M059J (cell line): ENCODE measurements at places on chromosomes 12 and 14. TPM values are rescaled to one million over a fixed set of nuclear protein-coding genes. Genes with fewer than 3 reads are reported as not detected.

DNA sequence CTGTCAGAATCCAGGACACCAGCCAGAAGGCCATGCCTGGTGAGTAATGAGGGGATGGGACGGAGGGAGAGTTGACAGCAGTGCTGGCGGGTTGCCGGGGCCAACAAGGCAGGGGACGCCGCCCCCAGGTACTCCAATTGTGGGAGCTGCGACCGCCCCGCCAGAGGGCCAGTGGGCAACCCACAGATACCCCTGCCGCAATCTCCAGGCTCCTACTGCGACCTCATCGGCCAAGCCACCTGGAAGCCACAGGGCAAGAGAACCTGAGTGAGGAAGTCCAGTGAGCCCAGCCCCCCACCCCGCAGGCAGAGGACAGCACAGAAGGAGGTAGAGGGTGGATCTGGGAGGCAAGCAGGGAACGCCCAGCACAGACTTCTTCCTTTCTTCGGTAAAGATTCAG is 103.0 kb downstream of the RIMBP2 start:
- DNase-seq, result no peak

DNA sequence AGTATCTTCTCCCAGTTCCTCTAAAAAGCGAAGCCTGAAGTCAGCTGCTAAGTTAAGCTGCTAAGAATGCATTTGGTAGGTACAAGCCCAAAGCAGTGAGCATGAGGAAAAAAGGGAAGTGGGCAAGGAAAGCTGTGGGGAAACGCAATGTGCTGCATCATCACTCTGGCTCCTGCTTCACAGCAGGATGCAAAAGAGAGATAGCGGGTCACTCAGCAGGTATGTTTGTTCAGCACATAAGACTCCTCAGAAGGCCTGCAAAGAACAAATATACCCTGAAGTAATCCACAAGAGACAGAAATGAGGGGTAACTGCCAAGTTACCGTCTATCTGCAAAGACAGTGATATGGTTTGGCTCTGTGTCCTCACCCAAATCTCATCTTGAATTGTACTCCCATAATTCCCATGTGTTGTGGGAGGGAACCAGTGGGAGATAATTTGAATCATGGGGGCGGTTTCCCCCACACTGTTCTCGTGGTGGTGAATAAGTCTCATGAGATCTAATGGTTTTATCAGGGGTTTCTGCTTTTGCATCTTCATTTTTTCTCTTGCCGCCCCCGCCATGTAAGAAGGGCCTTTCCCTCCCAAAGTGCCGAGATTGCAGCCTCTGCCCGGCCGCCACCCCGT is 127.4 kb upstream of the EGLN3 start:
- peak; percentile 25 for DNase-seq

RSRC2 gene
- total RNA-seq, result 33.1 and 38.1 TPM in 2 replicates

DNA sequence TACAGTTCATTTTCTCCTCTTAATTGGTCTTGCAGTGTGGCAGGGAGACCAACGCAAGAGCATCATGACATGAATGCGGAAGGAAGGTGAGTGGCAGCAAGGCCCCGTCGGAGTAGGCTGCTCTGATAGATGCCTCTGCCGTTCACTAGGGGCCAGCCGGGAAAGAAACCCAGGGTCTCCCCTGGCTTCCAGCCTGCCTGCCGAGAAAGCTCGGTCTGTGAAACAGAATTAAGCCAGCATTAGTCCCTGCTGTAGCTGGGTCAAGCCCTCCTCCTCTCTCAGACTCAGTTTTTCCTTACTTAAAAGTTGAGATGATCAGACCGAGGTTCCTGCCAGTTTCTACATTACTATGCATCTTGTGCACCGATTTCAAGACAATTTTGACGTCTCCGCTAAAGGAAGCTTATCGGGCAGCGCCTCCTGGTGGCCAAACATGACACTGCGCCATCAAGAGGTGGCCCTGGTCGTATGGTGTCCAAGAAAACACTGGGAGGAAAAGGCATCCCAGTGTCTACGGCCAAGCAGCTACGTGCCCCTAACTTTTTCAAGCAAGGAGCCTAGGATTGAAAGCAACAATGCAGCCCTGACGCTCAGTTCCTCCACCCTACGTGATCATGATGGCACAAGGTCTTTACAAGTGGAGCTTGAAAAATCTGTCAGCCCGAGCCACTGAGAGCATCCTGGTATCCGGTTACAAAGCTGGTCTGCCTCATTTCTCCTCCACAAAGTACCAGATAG is 131.6 kb downstream of the KSR2 start:
- peak; percentile 76 for DNase-seq

- DNase-seq, result peak; percentile 70
Observed at GRCh38 chr12:108724054-108724889, 7.0 kb downstream of the CORO1C start.

TAS2R8 gene
- not detected in 2 replicates for total RNA-seq

DNA sequence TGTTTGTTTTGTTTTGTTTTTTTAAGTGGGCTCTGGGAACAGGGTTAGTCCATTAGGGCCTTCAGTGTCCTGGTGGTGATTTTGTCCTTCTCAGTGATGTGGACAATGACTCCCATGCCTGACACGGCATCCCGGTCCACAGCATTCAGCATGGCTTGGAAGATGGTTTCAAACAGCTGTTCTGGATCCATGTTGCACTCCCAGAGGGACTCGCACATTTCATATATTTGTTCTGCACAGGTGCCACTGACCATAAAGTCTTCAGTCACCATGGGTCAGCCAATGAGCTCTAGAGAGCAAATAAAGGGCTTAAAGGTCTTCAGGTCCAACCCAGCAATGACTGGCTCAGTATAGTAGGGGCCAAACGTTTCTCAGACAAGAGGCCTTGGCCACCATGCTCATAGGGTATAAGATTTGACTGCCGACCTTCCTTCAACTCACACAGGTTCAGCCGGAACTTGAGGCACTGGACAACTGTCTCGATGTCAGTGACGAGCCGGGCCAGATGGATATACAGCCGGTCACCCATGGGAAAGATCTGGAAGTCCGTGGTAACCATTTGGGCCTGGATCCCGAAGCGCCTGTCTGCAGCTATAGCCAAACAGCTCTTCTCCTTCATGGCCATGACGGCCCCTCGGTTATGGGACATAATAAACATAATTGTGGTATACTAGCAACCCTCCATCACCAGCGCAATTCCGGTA is 18.0 kb downstream of the OR10P1 start:
- no peak for DNase-seq

GRCh38 chr14:94423453-94424056 is 29.0 kb downstream of the SERPINA11 start:
- DNase-seq, result peak; percentile 52

DNA sequence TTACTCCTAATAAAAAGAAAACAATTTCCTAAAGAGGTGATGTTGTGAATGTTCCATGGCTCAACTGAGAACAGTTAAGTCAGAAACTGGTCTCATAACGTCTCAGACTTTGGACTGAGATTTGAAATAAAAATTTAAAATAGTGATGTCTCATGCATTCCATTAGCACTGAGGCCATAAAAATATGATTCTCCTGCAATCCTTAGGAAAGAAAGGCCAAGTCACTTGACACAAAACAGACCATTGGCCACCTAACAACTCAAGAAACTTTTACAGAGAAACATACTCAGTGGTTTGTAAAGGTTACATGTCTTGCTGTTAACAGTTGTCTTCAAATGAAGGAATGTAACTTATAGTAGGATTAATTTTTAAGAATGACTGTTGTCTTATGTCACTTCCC is 58.1 kb downstream of the STAB2 start:
- no peak for DNase-seq

GRCh38 chr12:62640910-62641448 is 174.4 kb downstream of the MON2 start:
- peak; percentile 86 for DNase-seq

ASB8 gene
- 23.9 and 43.6 TPM in 2 replicates for total RNA-seq

CEBPE gene
- not detected in 2 replicates for total RNA-seq

LRRC74A gene
- total RNA-seq, result not detected in 2 replicates

DNA sequence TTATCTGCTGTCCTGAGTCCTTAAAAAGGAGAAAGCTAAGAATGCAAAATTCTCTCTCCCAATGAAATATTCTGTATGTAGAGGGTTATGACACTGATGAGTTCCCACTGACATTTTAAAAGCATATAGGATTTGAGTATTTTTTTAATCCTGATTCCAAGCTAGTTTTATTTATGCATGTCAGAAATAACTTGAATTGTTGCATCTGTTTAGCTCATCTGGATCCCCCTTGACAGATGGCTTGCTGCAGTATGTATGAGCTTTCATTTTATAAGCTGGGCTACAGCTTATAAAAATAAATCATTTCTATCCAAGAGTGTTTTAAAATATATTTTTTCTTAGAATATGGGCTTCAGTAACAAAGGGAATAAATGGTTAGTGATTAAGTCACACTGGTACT is 495.3 kb downstream of the NELL2 start:
- DNase-seq, result no peak

FAM186B gene
- total RNA-seq, result 0.07 TPM in 1 of 2 replicates, not detected in the other

DNA sequence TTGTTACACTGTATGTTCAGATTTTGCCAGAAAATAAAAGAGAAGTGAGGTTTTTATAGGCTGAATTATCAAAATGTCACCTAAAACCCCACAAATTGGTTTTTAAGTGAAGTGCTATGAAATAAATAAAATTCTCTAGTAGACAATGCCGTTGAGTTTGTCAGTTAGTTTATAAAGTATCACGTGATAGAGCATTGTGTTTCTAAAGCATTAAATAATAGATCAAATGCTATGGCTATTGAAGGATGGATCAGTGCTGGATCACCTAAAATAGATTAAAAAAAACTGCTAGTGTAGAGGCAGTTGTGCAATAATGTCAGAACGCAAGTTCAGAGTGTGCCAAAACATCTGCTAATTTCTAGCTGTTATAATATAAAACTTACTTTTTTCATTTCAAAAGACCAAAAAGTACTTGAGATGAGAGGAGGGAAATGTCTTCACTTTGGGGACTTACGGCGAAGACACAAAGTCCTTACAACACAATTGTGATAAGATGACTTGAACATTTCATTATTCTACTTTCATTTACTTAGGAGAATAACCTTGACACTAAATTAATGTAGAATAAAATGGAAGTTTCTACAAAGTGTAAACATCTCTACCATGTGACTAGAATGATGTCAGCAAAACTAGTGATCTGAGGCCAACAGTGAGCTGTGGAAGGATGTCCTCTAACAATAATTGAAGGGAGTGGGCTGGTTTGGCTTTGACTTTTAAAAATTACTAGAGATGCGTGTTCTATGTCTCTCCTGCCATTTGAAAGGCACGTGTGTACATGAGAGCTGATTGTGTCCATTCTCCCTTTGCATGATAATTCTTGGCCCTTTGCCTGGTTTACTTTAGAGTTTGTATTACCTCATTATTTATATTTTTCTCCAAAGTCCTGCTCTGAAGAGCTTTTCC is 154.4 kb upstream of the PDE3A start:
- DNase-seq, result peak; percentile 59

KCNC2 gene
- not detected in 2 replicates for total RNA-seq

BTBD7 gene
- total RNA-seq, result 8.2 and 9.4 TPM in 2 replicates

GRCh38 chr12:67475725-67476124 is 172.8 kb upstream of the DYRK2 start:
- DNase-seq, result peak; percentile 92

- DNase-seq, result no peak
Observed at GRCh38 chr12:45789025-45789424, 59.5 kb downstream of the ARID2 start.

- DNase-seq, result no peak
Observed at GRCh38 chr12:79818856-79819255, 116.0 kb downstream of the PPP1R12A start.

DNA sequence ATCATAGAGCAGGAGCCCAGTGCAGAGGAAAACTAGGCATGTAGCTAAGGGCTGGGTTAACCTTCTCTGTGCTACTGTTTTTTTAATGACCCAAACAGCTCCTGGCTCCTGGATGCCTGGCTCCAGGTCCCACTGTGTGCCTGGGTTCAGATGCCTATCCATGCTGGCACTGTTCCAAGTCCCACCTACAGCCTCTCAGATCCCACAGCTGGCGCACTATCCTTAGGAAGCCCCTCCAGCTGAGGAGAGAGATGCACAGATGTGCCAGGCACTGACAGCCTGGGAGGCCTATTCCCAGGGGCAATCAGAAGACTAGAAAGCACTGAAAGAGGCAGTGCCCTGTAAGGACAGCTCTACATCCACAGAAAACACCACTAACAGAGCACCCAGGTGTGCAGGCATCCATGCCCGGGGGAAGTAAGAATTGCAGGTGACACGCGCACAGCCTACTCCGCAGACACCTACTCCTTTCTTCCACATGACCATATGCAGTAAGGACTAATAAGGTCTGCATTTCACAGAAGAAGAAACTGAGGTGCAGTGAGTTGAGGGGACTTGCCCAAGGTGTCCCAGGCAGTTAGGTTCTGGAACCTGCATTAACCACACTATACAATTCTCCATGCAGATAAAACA is 51.2 kb downstream of the PITPNM2 start:
- no peak for DNase-seq

GRCh38 chr12:121430833-121431415 is 31.0 kb downstream of the RNF34 start:
- DNase-seq, result no peak

- no peak for DNase-seq
Observed at GRCh38 chr14:67357186-67357968, 2.2 kb downstream of the ATP6V1D start.

GLT1D1 gene
- not detected in 2 replicates for total RNA-seq

GRCh38 chr14:61326847-61327246 is 5.5 kb downstream of the PRKCH start:
- DNase-seq, result peak; percentile 12

- no peak for DNase-seq
Observed at GRCh38 chr12:40261937-40262336, 37.1 kb downstream of the LRRK2 start.

DNAJC22 gene
- 8.2 and 12.3 TPM in 2 replicates for total RNA-seq

TOMM20L gene
- not detected in 2 replicates for total RNA-seq

GRCh38 chr12:6341417-6342139 is at the start of gene TNFRSF1A:
Gene TNFRSF1A (minus strand): TSS chr12:6342076. CDS start chr12:6341814, 262 bp downstream.
- peak; percentile 81 for DNase-seq

DNA sequence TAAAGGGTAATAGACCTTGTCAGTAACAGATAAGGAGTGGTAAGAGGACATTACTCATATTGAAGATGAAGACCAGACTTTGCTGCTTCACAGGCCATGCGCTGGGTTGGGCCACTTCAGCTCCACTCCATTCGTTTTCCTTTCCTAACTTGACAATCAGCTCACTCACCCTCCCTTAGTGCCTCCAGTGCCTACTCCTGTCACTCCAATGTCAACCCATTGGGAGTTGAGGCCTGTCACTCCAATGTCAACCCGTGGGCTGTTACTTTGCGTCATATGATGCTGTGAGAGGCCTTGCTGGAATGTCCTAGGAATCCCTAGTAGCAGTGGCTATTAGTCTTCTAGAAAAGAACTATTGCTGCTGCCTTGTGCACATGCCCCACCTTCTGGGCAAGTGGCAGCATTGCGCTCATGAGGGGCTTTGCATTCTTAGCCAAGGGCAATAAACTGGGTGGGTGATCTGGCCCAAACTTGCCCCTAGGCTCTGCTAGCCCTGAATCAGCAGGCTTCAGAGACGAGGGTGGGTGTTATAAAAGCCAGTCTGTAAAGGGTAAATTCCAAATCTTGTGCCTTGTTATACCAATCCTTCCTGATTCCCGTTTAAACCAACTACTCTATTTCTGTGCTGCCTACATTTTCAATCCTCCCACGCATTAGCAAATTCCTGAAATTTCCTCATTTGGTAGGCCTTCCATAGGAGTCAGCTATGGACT is 36.1 kb downstream of the BAZ2A start:
- peak; percentile 66 for DNase-seq

CEP170B gene
- total RNA-seq, result 3.8 and 9.1 TPM in 2 replicates

GRCh38 chr12:110916295-110916875 is 4.0 kb downstream of the MYL2 start:
- peak; percentile 27 for DNase-seq

FITM1 gene
- total RNA-seq, result 0.27 TPM in 1 of 2 replicates, not detected in the other

ANKRD33 gene
- total RNA-seq, result not detected in 2 replicates

TDRD9 gene
- not detected in 2 replicates for total RNA-seq

OTUB2 gene
- 0.57 and 0.91 TPM in 2 replicates for total RNA-seq
